ENCODE measurements at places on chromosomes 3 and 15. TPM values are rescaled to one million over a fixed set of nuclear protein-coding genes. Genes with fewer than 3 reads are reported as not detected.

- H3K4me1 ChIP-seq = no peaks in the 10 kb centered on the region
- no peaks in the 10 kb centered on the region for H3K27me3 ChIP-seq
- no peak for DNase-seq
- H3K36me3 ChIP-seq = no peaks in the 10 kb centered on the region
- H3K27ac ChIP-seq = peak overlapping the region; percentile 82
- H3K4me3 ChIP-seq = no peak overlapping the region
These were observed 713 bp upstream of the MUC13 start for GRCh38 chr3:124935264-124935663.

DNA sequence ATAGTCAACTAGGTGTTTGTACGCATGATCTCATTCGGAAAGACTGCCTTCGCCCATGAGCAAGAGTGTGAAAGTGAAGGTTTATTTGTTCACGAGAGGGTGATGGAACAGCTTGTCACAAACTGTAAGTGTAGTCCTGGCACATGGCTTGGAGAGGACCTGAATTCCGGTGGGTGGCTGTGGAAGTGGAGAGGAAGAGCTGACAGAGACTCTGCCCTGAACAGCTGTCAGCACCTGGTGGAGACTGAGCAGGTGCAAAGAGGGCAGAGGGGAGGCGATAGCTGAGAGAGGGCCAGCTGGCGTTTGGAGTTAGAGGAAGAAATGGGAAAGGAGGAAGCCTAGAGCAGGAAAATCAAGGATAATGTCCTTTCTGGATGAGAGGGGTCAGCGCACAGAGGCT, 155.7 kb downstream of the EEFSEC start:
- H3K36me3 ChIP-seq = no peaks in the 10 kb centered on the region
- no peaks in the 10 kb centered on the region for H3K4me1 ChIP-seq
- H3K4me3 ChIP-seq = no peak overlapping the region
- peak; percentile 8 for DNase-seq

- no peak for DNase-seq
- no peaks in the 10 kb centered on the region for H3K36me3 ChIP-seq
- no peak overlapping the region for H3K27ac ChIP-seq
These were observed 35.9 kb downstream of the RARB start for GRCh38 chr3:25463836-25464418.

DNA sequence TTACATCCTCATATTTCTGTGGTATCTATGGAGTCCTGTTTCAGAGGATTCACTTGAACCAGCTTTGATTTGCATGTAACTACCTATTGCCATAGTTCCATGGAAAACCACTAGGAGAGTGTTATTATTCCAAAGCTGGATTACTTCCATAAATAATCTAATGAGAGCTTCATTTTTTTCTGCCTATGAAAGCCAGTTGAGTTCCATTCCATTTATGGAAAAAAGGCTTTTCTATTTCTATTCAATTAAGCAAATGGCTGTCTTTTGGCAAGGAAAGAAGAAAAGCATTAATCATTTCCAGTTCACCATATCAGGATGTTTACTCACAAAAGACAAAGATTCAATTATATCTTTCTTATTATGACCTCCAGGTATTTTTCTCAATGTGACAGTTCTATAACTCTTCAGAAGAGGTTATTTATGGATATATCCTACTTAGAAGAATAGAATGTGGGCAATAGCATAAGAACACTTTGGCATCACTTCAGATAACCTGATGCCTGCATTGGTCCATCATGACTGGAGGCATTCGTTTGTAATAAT, 259.9 kb upstream of the ZPLD1 start:
- no peak for DNase-seq
- H3K4me1 ChIP-seq = no peaks in the 10 kb centered on the region
- H3K27ac ChIP-seq = no peak overlapping the region

GRCh38 chr15:95718441-95718840, 612.1 kb upstream of the NR2F2 start:
- H3K36me3 ChIP-seq = no peaks in the 10 kb centered on the region
- DNase-seq = peak; percentile 18
- no peak overlapping the region for H3K27ac ChIP-seq
- H3K27me3 ChIP-seq = no peaks in the 10 kb centered on the region
- no peaks in the 10 kb centered on the region for H3K4me1 ChIP-seq
- no peak overlapping the region for H3K4me3 ChIP-seq

DNA sequence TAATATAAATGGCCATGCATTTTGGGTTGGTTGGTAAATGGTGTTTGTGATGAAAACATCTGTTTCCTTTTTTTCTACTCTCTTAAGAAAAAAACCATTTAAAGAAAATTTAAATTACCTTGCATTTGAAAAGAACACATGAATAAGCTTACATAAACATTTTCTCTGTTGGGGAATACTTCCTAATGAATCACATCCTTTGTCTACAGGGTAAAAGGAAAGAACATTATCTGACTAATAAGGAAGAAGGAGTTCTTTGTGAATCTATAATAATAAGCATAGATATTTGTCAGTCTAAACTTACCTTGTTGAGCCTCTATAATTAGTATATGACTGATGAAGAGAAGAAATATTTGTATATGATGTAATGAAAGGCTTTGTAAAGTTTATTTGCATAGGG, 254.1 kb upstream of the ZNF717 start:
- H3K27me3 ChIP-seq = no peaks in the 10 kb centered on the region
- no peak for DNase-seq
- no peaks in the 10 kb centered on the region for H3K36me3 ChIP-seq
- no peak overlapping the region for H3K4me3 ChIP-seq
- no peaks in the 10 kb centered on the region for H3K4me1 ChIP-seq

GRCh38 chr3:141397996-141398395, 29.7 kb downstream of the ZBTB38 start:
- H3K27ac ChIP-seq = no peak overlapping the region
- no peak overlapping the region for H3K4me3 ChIP-seq
- DNase-seq = no peak
- no peaks in the 10 kb centered on the region for H3K36me3 ChIP-seq

DNA sequence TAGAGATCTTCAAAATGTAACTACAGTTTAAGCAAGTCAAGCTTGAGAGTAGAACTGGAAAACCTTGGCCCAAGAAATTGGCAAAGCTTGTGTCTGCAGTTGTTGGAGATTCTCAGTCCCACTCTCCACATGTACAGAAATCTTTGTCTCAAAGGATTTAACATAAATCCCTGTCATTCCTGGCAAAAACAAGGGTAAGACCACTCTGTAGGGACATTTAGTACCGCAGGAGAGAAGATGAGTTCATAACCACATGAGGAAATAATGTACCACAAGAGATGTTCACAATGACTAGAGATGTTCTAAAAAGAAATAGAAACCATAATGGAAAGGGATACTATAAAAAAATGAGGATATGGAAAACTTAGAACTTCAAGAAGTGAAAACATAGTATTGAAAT, 73.7 kb downstream of the RAB7A start:
- no peak for DNase-seq
- peaks cover 10% of the 10 kb centered on the region for H3K4me1 ChIP-seq
- H3K4me3 ChIP-seq = no peak overlapping the region
- peaks cover 4% of the 10 kb centered on the region for H3K36me3 ChIP-seq
- no peak overlapping the region for H3K27ac ChIP-seq
- H3K27me3 ChIP-seq = no peaks in the 10 kb centered on the region

- H3K4me1 ChIP-seq = no peaks in the 10 kb centered on the region
- no peak for DNase-seq
- no peaks in the 10 kb centered on the region for H3K27me3 ChIP-seq
- H3K27ac ChIP-seq = no peak overlapping the region
- H3K4me3 ChIP-seq = no peak overlapping the region
- H3K36me3 ChIP-seq = no peaks in the 10 kb centered on the region
These were observed 34.7 kb downstream of the FOXP1 start for GRCh38 chr3:71548705-71549384.

- H3K27me3 ChIP-seq = no peaks in the 10 kb centered on the region
These were observed 108.9 kb upstream of the ETV5 start for GRCh38 chr3:186217820-186218164.

DNA sequence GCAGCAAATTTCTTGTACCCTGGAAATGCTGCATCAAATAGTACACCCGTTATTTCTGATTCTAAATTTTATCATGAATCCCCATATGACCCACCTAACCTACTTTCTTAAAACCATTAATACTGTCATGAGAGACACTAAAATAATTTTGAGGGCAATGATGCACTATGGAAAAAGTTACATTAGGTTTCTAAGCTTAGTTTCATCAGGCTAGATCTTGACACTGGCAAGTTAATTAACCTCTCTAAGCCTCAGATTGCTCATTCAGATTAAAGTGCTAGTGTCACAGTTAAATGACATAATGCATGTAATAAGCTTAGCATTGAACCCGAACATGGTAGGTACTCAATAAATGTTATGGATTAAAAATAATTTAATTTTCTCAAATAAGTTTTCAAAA, 8.2 kb downstream of the GOLIM4 start:
- no peaks in the 10 kb centered on the region for H3K4me1 ChIP-seq
- H3K27me3 ChIP-seq = no peaks in the 10 kb centered on the region
- no peak for DNase-seq
- H3K4me3 ChIP-seq = no peak overlapping the region
- H3K27ac ChIP-seq = no peak overlapping the region

SSUH2 gene
- total RNA-seq = 4.9 TPM

GRCh38 chr3:144662729-144663128, 691.1 kb downstream of the DIPK2A start:
- no peak overlapping the region for H3K27ac ChIP-seq
- no peaks in the 10 kb centered on the region for H3K27me3 ChIP-seq
- no peaks in the 10 kb centered on the region for H3K4me1 ChIP-seq
- no peak for DNase-seq

- H3K27me3 ChIP-seq = no peaks in the 10 kb centered on the region
- no peaks in the 10 kb centered on the region for H3K4me1 ChIP-seq
- H3K27ac ChIP-seq = no peak overlapping the region
- no peak overlapping the region for H3K4me3 ChIP-seq
- no peaks in the 10 kb centered on the region for H3K36me3 ChIP-seq
These were observed 55.3 kb upstream of the TRPM1 start for GRCh38 chr15:31156808-31157207.

CP gene
- total RNA-seq = 5.6 TPM

GRCh38 chr3:191391861-191392808, 61.8 kb upstream of the UTS2B start:
- DNase-seq = no peak
- no peaks in the 10 kb centered on the region for H3K36me3 ChIP-seq
- H3K27me3 ChIP-seq = no peaks in the 10 kb centered on the region
- no peak overlapping the region for H3K27ac ChIP-seq

FYTTD1 gene
- total RNA-seq = 27.1 TPM

DNA sequence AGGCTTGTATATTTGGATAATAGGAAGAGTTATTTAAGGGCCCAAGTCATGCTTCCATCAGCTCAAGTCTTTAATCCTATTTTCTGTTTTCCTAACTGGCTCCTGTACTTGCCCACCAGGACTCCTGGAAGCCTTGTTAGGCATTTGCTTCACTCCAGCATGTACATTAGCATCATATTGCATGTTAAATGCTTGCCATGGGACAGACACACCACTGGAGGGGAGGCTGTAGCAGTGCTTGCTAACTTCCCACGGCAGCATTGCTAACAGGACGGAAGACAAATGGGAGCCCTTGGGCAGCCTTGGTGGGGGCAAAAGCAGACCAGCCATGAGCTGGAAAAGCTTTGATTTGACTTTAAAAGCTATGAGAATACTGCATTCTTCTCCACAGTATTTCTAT, 6.1 kb downstream of the TMOD2 start:
- no peak for DNase-seq
- no peaks in the 10 kb centered on the region for H3K36me3 ChIP-seq
- H3K27me3 ChIP-seq = no peaks in the 10 kb centered on the region
- no peak overlapping the region for H3K27ac ChIP-seq
- H3K4me1 ChIP-seq = no peaks in the 10 kb centered on the region

CFAP100 gene
- total RNA-seq = not detected

ROBO2 gene
- 0.88 TPM for total RNA-seq

DNA sequence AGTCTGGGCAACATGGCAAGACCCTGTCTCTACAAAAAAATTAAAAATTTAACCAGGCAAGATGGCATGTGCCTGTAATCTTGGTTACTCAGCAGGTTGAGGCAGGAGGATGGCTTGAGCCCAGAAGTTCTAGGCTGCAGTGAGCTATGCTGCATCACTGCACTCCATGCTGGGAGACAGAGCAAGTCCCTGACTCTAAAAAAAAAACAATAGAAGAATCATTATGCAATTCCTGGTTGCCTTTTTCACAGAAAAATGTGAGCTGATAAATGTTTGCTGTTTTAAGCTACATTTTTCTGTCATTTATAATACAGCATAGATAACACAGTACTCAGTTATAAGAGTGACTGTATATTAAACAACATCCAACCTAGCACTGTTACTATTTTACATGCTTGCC, 148.8 kb downstream of the SCAPER start:
- no peak overlapping the region for H3K4me3 ChIP-seq
- no peaks in the 10 kb centered on the region for H3K36me3 ChIP-seq
- DNase-seq = no peak
- H3K27me3 ChIP-seq = no peaks in the 10 kb centered on the region
- H3K4me1 ChIP-seq = no peaks in the 10 kb centered on the region

GRCh38 chr3:133127381-133127780, 89.2 kb downstream of the TMEM108 start:
- H3K4me3 ChIP-seq = no peak overlapping the region
- H3K36me3 ChIP-seq = no peaks in the 10 kb centered on the region
- H3K27ac ChIP-seq = no peak overlapping the region
- DNase-seq = no peak

NEK10 gene
- 0.88 TPM for total RNA-seq

DNA sequence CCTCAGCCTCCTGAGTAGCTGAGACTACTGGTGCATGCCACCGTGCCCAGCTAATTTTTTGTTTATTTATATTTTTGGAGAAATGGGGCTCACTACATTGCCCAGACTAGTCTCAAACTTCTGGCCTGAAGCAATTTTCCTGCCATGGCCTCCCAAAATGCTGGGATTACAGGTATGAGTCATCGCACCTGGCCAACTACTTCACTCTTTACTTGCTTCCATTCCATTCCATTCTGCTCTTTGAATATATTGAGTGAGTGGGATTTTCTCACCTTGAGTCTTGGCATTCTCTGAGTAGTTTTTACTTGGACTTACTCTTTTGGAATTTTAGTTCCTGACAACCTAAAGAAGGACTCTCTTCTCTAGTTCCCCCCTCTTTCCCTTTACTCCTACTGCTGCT, 93.8 kb upstream of the UNC13C start:
- no peak for DNase-seq
- H3K4me3 ChIP-seq = no peak overlapping the region
- no peak overlapping the region for H3K27ac ChIP-seq
- H3K27me3 ChIP-seq = no peaks in the 10 kb centered on the region
- H3K36me3 ChIP-seq = no peaks in the 10 kb centered on the region
- no peaks in the 10 kb centered on the region for H3K4me1 ChIP-seq
